ENCODE measurements at places on chromosomes 4 and X.

DNA sequence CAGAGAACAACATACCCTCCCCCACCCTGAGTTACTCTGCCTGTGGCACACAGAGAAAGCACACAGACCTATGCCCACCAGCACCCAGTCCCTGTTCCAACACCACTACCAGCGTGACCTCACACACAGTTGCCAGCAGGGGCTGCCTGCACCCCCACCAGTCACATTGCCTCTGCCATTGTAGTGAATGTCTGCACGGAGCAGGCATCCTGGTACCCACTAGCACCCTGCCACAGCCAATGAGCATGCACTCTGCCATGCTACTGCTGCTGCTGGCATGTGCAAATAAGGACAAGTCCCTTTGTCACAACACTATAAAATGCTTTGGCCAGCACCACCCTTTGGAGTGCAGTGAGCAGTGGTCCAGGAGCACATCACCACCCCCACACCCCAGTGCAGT lies 47.1 kb downstream of the DACH2 start:
- DNase-seq, result no peak

DNA sequence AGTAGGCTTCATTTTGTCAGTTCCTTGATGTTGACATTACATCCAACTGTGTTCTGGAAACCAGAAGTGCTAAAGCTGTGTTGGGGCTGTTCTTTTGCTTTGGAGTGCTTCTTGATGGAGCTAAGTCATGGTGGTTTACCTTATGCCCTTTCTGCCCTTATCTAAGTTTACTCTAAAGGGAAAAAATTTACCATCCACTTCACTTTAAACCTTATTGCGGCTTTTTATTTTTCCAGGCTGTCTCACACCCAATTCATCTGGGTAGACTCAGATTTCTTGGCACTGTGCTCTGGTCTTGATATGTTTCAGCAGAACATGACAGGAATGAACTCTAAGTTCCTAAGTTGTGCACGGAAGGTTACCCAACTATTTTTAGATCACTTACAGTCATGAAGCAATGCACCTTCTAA lies 104.7 kb upstream of the TTC29 start:
- DNase-seq, result no peak

- no peak for DNase-seq
Measured at GRCh38 chr4:80005863-80006262, 67.2 kb downstream of the ANTXR2 start.

DNA sequence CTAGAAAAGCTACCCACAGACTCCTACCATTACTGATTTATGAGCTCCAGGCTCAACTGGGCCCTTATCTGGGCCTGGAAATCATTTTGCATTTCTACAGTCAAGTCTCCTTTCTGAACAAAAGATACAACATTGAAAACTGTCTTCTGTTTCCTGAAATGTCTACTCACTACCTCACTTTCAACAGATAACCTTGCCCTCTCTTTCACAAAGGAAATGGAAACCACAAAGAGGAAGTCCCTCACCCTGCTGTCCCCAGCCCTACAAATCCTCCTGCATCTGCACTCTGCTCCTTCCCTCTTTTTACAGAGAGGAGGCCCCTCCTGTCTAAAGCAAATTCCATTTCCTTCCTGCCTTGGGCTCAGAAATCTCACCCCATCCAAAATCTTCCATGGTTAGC lies 24.8 kb upstream of the CYBB start:
- DNase-seq, result no peak

GRCh38 chr4:20520901-20521300 lies 179.4 kb upstream of the PACRGL start:
- DNase-seq, result no peak

DNA sequence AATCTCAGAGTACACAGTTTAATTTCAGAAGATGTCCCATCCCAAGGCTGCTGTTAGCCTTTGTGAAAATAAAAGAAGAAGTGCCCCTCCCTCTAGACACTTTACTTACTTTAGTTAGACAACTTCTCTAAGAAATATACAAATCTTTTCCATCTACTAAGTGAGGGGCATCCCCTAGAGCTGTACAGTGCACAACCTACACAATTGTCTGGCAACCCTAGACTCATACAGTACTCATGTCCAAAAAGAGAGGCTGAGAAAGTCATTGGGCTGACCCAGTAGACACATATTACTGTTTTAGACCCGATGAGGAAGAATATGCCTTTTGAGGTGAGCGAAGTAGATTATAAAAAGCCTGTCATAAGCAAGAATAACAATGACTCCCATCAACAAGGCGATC lies 297.6 kb downstream of the IDS start:
- DNase-seq, result no peak

DNA sequence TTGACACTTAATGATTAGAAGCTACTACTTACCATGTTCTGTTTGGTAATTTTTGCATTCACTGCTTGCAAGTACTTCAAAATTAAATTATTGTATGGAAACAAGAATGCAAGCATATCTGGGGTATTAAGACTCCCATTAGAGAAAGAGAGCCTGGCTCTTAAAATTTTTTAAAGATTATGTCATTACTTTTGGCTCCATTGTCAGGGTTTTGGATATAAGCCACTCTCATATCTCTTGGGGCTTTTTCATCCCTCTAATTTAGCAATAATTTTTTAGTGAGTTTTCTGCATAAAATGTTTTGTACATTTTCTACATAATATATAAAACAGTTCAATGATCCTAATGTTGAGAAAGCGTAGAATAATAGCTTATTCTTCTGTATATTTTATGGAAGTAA lies 49.4 kb downstream of the SLC9A6 start:
- no peak for DNase-seq

GRCh38 chr4:118801895-118802575 lies 33.9 kb downstream of the SEC24D start:
- no peak for DNase-seq

DNA sequence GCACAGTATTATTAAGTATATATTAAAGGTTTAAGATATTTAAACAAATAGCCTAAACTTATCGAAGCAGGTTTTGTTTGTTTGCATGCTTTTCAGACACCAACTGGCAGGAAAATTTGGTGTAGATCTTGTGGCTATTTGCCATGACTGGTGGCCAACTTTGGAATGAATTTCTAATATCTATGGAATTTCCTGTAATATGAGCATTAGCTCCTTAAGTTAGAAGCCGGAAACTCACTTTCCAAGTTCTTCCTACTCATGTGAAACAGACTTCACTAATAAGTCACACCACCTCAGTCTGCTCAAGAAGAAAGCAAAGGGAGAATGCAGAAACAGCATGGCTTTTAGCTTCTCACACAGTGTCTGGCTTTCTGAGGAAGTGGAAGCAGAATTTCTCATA lies 563.9 kb downstream of the GRXCR1 start:
- DNase-seq, result no peak

DNA sequence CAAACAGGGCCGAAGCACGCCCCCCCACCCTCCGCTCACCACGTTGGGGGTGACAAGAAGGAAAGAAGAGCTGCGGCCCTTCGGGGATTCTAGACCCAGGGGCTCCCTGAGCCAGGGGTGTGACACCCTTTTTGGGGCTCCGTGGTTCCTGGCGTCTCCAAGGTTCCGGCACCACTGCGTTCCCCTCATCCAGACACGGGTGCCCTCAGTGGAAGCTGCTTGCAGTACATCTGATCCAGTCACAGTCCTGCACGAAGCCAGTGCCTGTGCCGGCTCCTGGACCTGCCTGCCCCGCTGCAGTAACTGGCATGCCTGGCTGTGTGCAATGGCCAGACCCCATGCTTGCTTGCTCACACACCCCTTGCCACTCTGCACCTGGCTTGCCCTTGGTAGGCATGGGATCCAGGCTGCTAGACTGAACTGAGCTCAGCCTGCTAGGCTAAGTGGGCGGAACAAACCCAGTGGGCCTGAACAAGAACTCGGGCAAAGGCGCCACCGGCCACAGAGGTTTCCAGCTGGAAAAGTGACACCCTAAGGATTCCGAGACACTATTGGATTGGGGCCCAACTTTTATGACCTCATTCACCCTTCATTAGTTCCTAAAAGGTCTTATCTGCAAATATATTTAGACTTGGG lies 420.4 kb upstream of the AGA start:
- DNase-seq, result no peak

DNA sequence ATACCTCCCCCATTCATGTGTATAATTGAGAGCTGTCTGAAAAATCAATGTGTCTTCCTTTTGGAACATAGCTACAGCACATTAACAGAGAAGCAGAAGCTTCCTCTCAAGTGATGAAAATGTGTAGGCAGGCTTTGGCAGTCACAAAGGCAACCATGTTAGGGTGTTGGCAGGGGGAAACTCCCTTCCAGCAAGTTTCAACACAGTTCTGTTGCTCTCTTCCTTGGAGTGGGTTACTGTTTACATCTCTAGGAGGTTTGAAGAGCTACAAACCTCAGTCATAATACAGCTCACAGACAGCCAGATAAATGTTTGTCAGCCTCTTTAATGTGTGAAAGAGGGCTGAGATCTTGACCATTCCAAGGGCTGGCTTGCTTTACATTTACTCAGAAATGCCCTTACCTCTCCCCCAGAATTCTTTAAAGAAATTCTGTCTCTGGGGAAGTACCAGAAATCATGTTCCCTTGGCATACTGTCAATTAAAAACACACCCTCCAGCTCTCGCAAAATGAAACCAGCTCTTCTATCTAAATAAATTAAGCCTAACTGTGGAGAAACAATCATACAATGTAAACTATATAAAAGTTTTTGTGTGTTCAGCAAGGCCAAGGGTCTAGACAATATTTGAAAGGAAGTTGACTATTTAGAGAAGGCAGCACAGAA lies 18.9 kb downstream of the ZBTB33 start:
- no peak for DNase-seq

DNA sequence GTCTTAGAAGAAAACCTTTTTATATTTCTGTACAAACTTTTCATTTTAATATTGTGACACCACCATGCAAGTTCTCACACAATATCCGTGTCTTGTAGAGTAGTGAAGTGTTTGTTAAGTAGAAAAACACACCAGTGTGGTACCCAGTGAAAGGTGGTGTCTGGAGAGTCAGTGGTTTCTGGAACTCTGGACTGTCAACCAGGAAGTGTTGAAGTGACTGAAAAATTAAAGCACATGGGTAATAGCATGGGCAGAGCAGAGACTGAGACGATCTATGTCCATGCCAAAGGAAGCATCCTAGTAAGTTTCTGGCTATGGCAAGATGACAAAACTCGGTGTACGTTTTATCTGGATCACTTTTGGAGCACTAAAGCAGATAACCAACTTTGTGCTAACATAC lies 22.2 kb downstream of the RAB9A start:
- no peak for DNase-seq

DNA sequence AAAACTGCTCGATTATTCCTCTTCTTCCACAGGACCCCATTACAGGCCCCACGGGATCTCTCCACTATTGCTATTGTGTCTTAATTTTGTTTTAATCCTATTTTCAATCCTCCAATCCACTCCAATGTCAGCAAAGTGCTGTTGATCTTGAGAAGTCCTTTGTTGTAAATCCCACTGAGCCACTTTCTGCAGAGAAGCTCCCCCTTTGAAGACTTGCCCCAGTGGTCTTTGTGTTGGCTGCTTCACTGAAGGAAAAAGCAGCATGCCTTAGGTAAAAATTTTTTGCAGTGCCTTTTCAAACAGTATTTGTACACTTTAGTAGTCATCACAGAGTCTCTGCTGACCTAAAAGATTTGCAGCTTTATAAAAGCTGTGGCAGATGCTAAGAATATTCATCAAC lies 252.0 kb upstream of the SLC7A11 start:
- no peak for DNase-seq

DNA sequence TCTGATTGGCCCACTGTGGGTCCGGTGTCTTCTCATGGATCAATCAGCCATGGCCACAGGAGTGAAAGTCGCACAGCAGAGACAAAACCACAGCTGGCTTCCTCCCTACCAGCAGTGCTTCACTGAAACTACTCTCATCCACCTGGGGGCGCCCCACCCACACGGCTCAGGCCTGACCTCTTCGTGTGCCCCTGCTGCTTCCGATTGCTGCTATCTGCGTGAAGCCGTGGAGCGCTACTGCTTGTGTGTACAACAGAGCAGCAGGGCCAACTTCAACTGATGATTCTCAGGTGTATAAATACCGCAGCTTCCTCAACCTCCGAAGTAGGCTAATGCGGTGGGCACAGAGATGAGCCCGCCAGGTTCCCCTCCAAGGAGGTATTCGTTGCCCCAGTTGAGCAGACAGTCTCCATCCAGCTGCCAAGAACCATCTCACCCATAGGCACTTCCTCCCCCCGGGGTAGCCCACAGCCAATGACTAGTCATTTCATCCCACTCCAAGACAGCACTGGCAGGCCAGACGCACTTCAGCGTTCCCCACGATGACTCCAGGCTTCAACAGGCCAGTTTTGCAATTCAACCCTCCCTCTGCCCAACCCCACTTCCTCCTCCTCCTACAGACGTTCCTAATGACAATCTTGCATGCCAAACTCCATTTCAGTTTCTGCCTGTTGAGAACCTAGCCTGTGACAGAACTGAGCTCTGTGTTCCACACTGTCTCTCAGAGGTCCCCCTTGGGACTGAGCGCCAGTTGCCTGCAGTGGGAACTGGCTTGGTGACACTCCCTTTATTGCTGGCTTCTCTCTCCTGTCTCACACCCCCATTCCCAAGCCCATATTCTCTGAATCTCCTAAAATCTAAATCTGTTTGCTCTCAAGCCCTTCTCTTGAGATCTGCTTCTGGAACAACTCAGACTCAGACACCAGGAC lies 41.3 kb upstream of the ATP6AP2 start:
- DNase-seq, result peak; percentile 50

GRCh38 chr4:36152735-36153134 lies 91.6 kb downstream of the ARAP2 start:
- DNase-seq, result no peak

- no peak for DNase-seq
Measured at GRCh38 chr4:15006416-15007024, 4.2 kb downstream of the CPEB2 start.

DNA sequence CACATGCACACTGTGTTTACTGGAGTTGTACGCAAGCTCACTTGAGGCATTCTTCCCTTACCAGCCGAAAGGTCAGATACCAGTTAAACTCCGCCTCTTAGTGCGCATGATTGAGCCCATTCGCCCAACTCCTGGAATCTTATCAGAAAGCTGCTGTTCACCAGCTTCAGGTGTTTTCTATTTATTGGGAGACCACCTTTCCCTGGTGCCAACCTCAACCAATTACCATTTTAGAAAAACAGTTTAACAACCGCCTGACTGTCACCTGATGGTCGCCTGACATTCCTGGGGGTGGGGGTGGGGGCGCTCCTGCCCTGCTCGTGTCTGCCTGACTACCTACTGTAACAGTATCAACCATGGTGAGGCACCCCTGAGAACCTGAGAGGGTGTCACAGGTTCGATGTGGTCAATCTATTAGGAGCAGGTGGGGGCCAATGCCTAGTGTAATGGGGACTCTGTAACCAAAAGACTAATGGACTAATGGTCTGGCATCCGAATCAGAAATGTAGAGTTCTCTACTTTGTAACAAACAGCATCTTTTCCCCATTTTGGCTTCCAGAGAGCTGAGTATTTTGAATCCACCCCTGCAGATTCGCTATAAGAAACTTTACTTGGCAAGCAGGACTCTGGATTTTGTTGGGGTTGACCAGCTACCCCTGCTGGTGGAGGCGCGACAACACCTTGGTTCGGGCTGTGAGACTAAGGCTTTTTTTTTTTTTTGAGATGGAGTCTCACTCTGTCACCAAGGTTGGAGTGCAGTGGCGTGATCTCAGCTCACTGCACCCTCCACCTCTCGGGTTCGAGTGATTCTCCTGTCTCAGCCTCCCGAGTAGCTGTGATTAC lies 58.2 kb upstream of the ZNF157 start:
- peak; percentile 26 for DNase-seq
